D721Med (cell line): ENCODE measurements at places on chromosomes 1 and 21.

DNA sequence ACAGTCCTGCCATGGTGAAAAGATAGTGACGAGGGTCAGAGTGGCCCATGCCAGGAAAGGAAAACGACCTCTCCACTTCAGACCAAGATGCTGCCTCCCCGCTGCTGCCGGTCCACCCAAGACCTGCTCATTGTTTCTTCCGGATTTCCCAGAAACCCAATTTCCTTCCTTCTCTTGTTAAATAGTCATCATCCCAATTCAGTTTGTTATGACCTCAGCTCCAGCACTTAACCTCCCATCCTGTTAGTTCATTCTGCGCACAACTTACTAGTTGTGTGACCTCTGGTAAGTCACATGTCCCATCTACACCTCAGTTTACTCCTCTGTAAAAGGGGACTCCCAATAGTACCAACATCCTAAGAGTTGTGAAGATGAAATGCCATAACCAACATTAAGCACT is 29.9 kb upstream of the PPP1R15B start:
- DNase-seq, result no peak

GRCh38 chr1:50424045-50424883 is 1.0 kb upstream of the DMRTA2 start:
- DNase-seq, result no peak

DNA sequence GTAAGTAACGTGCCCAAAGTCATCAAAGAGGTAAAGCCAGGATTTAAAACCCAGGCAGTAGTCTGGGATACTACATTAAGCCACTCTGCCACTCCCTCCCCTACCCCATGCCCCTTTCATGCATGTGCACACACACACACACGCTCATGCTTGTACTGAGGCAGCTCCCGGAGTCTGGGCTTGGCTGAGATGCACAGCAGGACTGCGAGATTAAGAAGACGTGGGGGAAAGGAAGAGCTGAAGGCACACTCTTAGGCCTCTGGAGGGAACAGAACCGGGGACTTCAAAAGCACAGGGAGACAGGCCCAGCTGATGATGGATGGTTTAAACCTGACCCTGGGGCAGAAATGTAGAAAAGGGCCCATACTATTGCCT is 98.3 kb downstream of the GLIS1 start:
- no peak for DNase-seq

DNA sequence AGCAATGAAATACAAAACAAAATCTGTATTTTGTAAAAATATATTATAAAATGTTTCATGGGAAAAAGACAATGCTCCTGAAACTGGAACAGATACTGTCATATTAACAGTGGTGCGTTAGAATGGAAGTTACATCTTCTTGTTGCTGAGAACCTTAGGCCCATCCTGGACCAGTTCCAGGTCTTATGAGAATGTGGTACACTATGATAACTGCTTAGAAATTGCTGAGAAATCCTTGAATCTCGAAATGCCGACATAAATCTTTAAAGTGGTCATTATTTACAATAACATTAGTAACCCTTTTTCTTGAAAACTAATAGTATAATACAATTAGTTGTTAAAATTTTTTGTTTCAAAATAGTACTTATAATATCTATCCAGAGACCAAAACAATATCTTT is 747.9 kb upstream of the NCAM2 start:
- DNase-seq, result no peak

GRCh38 chr1:66168467-66168887 is 365.5 kb upstream of the SGIP1 start:
- DNase-seq, result no peak

DNA sequence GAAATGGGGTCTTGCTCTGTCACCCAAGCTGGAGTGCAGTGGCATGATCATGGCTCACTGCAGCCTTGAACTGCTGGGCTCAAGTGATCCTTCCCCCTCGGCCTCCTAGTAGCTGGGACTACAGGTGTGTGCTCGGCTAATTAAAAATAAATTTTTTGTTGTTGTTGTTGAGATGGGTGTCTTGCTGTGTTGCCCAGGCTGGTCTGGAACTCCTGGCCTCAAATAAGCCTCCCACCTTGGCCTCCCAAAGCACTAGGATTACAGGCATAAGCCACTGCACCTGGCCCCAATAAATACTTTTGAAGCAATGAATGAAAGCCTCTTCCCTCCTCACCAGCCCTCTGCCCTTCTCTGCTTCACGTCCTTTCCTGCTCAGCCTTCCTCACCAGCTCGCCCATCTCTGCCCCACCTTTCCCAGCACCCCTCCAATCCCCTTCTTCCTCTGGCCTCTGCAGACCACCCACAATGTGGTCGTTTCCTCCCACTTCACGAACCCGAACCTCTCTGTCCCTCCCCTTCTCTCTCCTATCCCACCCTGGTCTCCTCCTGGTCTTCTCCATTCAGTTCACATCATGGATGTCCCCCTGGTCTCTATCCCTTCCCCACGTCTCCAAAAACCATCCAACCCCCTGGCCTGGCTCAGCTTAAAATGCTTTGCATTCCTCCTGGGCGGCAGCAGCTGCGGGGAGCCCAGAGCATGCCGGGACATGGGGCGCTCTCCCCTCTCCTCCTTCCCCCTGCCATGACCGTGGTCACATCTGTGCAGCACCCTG is 38.4 kb downstream of the RAP1GAP start:
- no peak for DNase-seq

DNA sequence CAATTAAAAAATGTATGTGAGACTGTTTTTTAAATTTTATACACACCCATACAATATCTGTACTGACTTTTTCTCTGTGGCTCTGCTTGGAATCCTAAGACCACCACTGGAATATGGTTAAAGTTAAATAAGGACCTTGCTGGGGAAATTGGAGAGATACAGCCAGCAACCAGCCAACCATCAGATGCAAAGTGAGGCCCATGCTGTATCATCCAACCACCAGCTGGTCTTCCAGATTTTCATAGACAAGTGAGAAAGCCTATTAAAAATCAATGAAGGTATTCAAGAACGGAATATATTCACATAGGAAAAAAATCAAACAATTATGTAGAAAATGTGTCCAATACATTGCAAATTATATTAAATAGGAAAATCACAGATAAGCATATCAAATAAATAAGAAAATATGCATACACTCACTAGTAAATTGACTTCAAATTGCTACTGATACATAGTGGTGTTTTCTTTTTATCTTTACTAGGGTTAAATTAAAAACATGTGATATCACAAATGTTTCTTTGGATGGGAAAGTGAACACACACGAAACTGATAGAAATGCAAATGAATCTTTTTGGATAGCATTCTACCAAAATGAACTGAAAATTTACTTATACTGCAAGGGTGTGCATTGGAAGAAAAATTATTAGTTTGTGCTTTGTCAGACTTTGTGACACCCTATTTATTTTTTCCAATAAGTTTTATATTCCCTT is 1486.3 kb downstream of the BRINP3 start:
- DNase-seq, result no peak

DNA sequence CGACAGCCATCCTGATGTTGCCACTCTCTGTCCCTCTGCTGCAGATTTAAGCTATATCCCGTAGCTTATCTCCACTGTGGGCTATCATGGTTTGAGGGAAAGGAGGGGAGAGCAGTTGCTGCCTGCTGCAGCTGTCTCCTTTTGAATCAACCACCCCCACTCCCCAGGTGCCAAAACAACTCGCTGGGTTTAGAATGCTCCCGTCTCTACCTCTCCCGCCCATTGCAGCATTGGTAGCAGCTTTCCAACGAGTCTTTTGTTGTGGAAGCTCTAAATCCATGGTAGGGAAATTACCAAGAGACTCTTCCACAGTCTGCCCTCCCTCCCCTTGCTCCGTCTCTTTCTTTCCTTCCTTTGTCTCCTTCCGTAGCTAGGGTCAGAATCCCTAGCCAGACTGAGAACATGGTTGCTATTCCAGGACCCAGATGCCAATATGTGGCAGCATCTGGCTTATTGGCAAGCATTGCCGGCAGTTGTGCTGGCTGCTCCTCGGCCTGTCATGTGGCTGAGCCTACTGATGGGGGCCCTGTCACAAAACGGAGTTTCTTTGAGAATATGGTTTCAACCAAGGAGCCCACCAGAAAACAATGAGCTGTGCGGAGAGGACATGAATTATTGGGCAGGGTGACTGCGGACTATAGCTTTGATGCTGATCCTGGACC is 230.7 kb downstream of the RPS6KC1 start:
- no peak for DNase-seq

GRCh38 chr21:44846485-44847260 is 26.8 kb downstream of the PTTG1IP start:
- DNase-seq, result no peak

GRCh38 chr1:204746838-204747442 is 61.4 kb upstream of the LRRN2 start:
- DNase-seq, result no peak

- no peak for DNase-seq
Measured at GRCh38 chr1:58149271-58149812, 397.2 kb downstream of the OMA1 start.

DNA sequence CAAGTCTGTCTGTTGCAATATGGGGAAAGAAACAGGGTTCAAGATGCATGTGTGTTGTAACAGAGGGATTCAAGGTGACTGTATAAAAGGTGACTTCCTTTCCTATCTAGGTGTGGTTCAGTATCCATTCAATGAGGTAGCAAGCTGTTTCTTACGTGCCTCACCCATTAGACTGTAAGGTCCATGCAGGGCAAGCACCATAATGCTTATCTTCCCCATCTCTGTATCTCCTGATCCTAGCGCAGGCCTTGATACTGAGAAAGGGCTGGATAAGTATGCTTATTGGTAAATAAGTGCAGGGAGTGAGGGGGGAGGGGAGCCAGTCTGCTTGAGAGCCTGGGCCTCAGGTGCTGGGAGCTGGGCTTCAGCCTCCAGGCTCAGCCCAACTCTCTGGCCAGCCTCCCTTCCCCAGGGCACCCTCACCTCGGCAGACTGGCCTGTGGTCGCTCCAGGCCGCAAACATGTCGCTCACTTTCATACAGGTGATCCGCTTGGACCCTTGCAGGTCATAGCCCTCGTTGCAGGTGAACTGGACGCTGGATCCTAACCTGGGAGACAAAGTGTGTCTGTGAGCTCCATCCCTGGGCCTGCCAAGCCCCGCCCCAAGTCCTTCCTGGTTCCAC is 44.5 kb upstream of the HMGB4 start:
- no peak for DNase-seq

DNA sequence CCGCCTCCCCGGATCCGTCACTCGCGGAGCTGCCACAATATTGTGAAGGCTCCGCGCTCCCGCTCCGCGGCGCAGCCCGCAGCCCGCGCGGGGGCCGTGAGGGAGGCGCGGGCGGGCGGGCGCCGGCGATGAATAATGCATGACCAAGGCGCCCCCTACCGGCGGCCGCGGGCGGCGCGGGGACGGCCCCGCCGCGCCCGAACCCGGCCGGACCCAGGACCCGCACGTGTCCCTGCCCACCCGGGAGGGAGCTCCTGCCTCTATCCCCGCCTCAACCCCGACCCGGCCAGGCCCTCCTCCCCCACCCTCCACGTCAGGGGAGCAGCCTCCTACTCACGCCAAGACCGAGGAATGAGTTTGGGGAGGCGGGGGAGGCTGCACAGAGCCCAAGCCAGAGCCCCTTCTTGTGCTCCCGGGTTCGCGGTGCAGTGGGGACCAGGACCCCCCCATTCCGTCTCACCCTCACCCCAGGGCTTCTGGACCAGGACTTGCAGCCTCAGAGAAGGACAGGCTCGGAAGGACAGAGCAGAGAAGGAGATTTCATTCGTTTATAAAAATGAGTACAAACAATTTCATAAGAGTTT is 70.8 kb upstream of the CASZ1 start:
- DNase-seq, result no peak

GRCh38 chr1:76713535-76713934 is 153.7 kb upstream of the ST6GALNAC5 start:
- DNase-seq, result no peak
